ENCODE measurements at places on chromosomes 6 and 20. TPM values are rescaled to one million over a fixed set of nuclear protein-coding genes. Genes with fewer than 3 reads are reported as not detected.

DNA sequence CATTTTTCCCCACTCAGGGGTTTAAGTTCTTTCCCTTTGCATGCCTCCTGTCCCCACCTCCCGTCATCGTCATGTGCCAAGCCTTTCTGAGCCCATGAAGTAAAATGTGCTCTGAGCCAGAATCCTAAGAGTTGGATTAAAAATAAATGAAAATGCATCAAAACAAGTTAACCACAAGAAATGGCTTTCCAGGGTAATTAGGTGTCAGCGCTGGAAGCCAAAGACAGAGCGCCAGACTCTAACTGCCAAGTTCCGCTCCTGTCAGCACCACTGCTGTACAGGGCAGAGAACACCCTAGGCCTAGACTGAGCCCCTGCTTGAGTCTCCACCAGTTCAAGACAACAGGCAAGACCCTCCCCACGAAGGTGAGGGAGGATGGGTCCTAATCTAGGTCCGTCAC is 5.5 kb upstream of the C20orf202 start:
- DNase-seq = no peak

- no peak for DNase-seq
Measured at GRCh38 chr20:16975682-16976081, 227.5 kb downstream of the OTOR start.

GRCh38 chr6:44074439-44074812 is 52.8 kb downstream of the MRPL14 start:
- DNase-seq = peak; percentile 79

The GLP1R gene
- 0.06 TPM for total RNA-seq

The EYA4 gene
- total RNA-seq = 0.17 TPM
